ENCODE measurements at places on chromosomes 2 and 18.

DNA sequence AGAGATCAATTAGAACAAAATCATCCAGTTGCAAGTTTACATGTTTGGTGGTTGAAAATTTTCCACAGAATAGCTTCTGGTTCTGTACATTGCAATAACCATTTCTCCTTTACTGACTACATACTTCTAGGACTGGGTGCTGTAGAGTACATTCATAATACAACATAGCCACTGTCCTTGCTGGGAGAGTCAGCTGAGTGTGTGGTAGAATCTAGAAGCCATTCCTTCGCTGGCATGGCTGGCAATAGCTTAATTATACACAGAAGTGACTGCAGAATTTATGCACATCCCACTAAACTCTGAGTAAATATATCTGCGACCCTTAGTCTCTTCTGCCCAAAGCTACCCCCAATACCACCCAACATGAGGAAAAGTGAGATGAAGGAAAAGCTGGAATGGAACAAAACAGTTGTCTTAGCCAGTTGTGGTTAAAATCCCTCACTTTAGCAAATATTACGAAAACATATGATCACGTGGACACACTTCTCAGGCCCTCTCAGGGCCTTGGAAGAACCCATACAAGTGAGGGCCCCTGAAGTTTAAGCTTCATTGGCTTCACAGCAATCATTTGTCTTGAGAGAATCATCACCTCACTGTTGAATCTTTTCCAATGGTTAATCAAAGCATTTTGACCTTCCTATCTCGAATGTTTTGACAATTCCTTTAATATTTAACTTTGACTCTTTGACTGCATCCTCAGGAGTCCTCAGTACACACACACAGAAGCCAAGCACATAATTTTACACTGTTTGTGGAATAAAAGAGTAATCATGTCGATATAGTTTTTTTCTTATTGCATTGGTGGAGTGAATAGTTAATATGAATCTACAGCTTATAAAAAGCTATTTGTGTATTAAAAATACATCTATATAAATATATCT, 225.1 kb downstream of the ZNF385B start:
- no peak for DNase-seq

DNA sequence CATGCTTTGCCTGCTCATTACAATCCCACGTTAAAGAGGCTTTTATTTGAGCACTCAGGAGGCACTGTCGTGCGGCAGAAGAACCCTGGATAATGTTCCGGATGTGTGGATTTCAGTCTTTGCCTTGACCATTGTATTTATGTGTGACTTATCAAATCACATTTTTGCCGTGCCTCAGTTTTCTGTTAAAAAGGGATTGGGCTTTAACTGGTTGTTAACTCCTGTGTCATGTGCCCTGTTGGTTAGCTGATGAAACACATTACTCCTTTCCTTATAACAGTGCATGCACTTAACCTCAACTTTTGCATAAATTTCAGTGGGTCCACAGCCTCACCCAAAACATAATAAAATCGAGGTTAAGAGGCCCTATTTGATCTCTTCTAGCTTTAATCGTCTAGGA, 52.7 kb downstream of the NAB1 start:
- DNase-seq, result no peak

GRCh38 chr2:179336782-179337534, 72.3 kb upstream of the SESTD1 start:
- no peak for DNase-seq

DNA sequence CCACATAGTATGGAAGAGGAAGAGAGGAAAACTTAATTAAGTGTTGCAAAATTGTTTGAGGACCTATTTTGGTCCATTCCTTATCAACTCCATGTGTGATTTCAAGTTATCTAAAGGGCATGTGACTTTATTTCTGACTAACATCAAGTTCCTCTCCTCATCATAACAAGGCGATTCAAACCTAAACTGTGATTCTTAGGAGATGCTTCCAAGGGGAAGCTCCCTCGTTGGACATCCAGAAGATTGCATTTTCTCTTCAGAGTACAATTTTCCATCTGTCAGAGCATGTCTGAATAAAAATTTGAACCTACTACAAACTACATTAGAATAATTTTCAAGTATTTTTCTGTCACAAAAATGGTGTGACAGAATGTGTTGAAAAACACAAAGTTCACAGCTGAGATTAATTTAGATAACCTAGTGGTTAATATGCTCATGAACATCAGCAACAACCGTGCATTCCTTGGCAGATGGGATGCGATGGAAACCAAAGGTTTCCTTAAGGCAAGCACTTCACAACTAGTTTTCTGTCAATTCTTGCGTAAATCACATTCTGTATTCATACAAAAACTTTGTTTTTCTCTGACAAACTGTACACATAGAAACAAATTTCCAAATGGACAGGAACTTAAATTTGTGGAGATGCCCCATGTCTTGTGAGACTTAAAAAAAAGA, 4.2 kb downstream of the SFT2D3 start:
- DNase-seq, result no peak

DNA sequence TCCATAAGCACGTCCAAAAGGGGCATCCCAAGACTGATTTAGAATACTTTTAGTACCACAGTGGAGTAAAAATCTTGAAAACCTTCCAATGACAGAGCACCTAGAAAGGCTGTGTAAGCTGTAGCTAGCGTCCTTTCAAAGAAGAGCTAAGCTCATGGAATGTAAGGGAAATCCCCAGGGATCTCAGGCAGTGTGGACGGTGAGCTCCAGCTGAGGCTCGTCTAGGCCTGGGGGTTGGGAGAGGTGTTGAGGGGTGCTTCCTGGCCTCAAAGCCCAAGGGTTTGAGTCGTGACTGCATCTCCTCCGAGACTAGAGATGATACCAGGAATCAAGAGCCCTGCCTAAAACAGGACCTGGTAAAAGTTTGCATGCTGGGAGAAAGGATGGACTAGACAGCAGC, 7.6 kb downstream of the CTIF start:
- DNase-seq, result no peak

DNA sequence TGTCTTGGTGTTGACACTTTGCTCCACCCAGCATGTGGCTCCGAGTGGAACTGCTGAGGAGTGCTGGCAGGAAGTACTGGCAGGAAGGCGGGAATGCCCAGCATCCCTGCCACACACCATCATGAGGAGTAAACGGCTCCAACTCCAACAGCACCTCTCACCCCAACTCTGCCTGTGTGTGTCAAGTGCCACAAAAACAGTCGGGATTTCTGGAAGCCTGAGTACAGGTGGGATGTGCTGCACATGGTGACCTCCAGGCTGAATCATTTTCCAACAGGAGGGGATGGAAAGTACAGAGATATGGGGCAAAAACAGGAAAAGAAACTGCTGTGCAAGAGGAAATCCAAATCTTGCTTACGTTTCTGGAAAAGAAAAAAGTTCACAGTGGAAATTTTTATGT, 53.6 kb downstream of the PARD6G start:
- DNase-seq, result no peak

DNA sequence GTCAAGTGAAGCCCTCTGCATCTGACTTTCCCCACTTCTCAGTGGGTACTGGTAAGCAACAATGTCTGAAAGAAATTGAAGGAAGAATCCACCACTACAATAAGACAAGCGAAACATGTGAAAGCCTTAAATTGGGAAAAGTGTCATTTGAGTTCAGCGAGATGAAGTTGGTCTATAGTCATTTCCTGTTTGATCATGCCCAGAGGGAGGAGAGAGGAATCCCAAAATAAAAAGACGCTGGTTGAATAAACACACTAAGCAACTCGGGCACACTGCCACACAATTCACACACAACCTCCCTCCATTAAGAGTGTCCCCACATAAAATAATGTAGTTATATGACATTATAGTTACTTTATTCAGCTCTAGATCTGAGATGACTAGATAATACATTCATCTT, 166.1 kb downstream of the CBLN2 start:
- DNase-seq, result no peak

DNA sequence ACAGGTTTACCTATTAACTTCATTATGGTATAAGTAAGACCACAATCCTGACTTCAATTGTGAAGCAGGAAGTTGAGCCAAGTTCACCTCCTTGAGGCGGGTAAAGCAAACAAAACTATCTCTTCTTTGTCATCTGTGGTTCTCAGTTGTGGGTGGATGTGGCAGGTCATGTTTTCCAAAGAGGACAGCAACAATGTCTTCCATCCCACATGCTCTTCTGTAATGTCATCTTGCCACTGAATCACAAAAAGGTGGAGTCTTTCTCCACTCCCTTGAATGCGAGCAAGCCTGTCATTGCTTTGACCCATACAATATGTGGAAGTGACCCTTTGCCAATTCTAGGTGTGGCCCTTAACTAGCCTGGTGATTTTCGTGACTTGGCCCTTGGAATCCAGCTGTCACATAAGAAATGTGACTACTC, 98.7 kb downstream of the GRB14 start:
- no peak for DNase-seq

- DNase-seq, result no peak
Observed at GRCh38 chr2:110675679-110676078, 2.2 kb downstream of the BUB1 start.

DNA sequence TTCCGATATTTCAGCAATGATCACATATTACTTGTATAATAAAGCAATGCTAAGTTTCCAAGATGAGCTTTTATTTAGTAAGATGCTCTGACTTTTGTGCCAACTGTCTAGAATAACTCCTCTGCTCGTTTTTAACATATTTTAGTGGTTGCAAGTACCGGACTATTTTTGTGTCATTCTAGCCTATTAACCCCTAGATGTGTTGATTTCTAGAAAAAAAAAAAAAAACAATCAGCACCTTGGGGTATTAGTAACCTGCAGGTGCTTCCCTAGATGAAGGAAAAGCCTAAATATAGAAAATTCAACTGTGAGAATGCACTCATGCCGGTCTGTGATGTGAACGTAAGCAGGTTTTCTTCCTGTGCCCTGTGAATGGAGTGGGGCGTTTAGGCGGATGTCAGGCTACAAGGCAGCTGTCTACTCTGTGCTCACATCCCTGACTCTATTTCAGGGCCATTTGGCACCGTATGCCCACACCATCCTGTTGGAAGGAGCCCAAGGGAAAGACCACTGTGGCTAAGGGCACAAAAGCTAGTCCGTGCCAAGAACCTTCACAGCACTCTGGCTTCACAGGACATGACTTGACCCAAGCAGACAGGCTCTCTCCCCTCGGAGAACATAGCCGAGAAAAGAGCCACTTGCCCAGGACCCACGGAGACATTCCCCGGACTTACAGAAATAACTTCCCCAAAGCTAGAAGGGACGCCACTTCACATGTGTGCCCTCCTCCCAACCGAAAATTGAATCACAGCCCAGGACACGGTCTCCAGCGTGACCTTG, 60.9 kb upstream of the AGAP1 start:
- DNase-seq, result no peak

DNA sequence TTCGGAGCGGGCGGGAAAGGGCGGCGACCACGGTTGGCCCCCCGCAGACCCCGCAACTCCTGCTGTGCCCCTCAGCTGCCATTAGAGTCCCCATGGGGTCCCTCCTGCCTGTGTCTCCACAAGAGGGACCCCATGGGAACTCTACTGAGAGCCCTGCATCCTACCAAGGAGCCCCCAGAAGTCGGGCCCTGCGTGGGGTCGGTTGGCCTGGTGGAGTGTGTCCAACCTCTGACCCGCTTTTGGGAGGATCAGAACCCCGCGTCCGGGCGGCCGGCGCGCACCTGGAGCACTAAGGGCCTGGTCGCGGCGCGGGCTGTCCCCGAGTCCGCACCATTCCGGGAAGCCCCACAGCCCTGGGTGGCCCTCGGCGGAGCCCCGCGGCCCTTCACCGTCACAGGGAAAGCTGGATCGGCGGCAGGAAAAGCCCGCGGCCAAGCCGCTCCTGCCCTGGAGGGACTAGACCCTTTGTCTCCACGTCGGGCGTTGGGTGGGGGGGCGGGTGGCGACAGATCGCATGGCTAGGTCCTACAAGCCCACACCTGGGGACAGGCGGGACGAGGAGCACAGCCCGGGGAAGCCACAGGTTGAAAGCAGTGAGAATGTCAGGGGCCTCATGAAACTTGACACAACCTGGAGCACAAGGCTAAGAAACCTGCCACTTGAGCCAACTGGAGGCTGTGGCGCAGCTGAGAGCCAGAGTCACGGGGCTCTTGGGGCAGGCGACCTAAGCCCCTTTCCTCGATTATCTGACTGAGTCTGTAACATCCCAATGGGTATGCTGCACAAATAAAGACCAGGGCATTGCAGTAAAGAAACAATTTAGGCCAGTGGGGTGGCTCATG, 11.2 kb upstream of the CXXC1 start:
- peak; percentile 22 for DNase-seq

DNA sequence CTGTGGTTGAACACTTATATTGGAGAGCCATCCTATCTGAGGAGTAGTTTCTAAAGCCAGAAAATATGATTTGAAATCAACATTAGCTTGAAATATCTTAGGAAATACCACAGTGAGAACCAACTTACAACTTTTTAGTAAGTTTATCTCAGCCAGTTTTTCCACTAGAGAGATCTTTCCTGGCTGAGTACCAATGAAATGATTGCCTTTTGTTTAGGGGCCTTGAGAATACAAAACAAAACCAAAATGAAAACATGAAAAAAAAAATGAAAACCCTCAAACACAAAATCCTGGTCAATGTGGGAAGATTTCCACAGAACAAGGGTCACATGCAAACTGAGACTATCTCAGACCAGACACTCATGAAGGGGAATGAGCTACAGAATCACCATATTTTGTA, 429.0 kb downstream of the SETBP1 start:
- no peak for DNase-seq

DNA sequence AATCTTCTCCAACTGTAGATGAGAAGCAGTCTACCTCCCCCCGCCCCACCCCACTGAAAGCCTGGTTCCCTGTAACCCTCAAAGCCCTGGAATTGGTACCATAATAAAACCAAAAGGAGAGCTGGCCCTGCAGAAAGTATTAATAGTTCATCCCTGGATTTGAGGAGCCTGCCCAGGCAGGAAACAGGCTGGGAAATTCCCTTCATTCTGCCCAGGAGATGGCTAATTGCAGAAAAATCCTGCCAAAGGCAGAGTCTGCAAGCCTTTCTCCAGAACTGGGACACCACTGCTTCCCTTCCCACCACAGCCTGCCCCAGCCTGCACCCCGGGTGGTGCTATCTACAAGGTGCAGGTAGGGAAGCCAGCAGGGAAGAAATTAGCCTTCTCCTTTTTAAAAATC, 16.3 kb downstream of the GKN2 start:
- DNase-seq, result no peak

GRCh38 chr2:69483696-69484095, 46.5 kb upstream of the NFU1 start:
- DNase-seq, result no peak

GRCh38 chr18:24016643-24017042, 2.1 kb downstream of the TTC39C start:
- DNase-seq, result no peak

GRCh38 chr2:584863-585823, 92.1 kb downstream of the TMEM18 start:
- no peak for DNase-seq

- no peak for DNase-seq
Observed at GRCh38 chr2:215791481-215791937, 221.8 kb downstream of the MREG start.

DNA sequence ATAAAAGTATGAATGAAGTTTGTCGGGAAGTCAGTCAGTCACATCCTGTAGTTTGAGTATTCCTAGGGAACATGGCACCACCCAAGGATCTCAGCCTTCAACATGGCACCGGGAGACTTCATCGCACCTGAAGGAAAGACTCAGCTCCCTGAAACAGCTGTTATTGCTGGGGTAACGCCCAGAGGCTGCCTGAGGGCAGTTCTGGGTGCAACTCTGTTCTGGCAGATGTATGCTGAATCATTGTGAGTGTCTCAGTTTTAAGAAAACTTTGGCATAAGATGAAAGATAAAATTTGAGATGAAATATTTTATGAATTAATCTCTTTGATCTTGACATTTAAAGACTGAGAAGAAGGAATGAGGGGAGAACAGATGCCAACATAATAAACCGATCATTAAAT, 49.9 kb upstream of the SERPINB2 start:
- no peak for DNase-seq
